ENCODE measurements at places on chromosomes 3 and 15.

- no peak for DNase-seq
Measured at GRCh38 chr3:106552351-106553043, 683.7 kb upstream of the CBLB start.

DNA sequence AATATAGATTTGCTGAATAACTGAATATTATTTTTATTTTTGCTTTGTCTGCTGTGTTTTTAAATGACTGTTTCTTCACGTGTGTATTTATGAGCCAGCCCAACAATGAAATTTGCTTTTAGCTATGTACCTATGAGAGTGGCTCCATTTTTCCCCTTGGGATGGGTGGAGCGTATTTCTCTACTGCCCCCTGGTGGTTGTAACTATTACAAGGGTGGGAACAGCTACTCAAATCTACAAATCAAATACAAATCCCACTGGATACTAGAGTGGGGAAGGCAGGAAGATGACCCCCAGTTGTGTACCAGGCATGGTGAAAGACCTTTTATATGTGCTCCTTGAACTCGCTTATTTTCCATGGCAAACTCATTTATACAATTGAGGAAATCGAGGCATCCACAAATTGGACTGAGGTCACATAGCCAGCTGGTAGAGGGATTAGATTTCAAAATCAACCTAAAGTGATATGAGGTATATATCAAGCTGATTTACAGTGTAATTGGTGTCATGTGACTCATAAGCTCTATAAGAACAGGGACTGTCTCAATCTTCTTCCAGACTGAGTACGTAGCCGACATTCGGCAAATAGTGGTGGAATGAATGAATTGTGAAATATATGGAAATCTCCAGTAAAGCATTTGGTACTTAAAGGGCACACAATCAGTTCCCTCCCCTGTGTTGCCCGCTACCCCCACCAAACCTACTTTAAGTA lies 69.5 kb upstream of the VEPH1 start:
- peak; percentile 66 for DNase-seq

DNA sequence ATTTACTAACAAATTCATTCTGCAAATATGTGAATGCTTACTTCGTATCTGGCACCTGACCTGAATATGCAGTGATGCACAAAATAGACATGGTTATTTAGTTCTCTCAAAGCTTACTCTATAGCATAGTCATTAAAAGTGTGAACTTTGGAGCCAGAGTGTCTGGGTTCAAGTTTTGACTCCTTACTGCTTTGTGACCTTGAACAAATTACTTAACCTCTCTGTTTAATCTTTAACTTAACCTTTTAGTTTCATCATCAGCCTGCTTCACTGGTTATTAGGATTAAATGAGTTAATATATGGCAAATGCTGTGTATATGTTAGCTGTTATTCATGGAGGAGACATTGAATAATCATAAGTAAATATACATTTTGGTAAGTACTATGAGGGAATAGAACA lies 12.1 kb upstream of the MGA start:
- DNase-seq: no peak

DNA sequence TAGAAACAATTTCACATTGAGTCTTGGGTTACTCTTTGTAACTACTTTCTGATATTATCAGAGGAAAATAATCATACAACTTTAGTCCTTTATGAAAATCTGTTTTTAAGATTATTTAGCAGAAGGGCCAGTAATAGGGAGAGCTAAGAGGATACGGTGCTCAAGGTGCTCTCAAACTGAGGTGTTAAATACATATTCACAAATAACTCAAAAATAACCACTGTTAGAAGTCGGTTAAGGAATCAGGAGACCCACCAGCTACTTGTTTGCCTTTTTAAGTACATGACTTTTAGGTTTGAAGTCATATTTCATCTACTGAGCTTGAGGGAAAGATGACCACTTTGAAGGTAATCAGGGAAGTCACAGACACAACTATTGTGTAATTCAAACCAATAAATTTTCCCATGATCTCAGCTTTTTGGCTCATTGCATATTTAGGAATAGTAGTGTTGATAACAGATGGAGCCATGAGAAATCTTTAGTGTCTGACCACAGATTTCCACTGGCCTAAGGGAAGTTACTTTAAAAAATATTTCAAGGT lies 1.4 kb upstream of the RSRC1 start:
- DNase-seq: no peak

GRCh38 chr3:8070011-8070410 lies 431.6 kb upstream of the LMCD1 start:
- peak; percentile 58 for DNase-seq

- no peak for DNase-seq
Measured at GRCh38 chr3:154842536-154842935, 237.6 kb upstream of the MME start.

DNA sequence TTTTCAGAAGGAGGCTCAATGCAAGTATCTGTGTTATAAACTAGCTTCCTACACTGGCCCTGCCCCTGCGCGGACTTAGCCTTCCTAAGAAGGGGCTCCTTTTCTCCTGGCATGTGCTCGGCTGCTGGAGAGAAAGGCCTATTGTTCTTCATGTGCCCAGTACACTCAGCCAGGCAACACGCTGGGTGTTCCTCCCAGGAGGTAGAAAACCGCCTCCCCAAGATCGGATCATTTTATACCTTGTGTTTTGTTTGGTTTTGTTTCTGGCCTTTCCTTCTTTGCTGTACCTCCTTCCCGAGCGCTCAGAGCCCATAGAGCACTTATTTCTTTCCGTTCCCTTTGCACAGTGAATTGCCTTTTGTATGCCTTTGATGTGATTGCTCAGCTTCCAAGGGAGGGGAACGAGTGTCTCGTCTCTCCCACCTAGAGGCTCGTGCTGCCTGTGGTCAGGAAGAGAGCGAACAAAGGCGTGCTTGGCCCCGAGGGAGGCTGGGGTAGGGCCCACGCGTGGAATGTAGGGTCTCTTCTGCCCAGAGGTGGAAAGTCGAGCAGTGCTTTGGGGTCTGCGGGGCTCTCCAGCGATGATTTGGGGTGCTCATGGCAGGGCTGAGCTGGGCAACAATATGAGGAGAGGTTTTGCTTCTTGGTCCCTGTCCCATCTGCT lies 30.0 kb downstream of the CCNL1 start:
- DNase-seq: peak; percentile 86
